Activated naive CD4-positive, alpha-beta T cell treated with Interleukin-2 at 50 U/mL for 16 hours (primary cell): ENCODE measurements at places on chromosomes 5 and 9.

DNA sequence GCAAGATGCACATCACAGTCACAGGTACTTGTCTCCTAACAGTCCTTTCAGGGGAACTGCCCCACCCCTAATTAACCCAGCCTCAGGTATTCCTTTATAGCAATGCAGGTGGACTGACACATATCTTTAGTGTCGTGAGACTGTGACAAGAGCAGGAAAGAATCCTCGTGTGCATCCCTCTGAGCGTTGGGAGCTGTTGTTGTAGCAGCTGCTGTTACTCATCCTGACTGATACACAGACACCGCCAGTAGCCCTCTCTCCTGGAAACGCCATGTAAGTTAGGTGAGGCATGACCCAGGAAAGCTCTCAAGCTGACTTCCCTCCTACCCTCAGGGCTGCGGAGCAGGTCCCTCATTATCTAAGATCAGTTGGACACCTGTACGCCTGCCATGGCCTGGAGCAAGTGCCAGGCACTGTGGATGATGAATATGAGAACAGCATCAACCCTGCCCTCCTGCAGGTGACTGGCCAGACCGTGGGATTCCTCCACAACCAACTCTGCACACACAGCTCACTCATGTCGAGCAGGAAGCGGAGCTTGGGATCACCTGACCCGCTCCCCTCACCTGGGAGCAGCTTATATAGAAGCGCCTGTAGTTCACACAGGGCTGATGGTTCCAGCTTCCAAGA lies 10.2 kb upstream of the LCN15 start:
- no peak for DNase-seq

DNA sequence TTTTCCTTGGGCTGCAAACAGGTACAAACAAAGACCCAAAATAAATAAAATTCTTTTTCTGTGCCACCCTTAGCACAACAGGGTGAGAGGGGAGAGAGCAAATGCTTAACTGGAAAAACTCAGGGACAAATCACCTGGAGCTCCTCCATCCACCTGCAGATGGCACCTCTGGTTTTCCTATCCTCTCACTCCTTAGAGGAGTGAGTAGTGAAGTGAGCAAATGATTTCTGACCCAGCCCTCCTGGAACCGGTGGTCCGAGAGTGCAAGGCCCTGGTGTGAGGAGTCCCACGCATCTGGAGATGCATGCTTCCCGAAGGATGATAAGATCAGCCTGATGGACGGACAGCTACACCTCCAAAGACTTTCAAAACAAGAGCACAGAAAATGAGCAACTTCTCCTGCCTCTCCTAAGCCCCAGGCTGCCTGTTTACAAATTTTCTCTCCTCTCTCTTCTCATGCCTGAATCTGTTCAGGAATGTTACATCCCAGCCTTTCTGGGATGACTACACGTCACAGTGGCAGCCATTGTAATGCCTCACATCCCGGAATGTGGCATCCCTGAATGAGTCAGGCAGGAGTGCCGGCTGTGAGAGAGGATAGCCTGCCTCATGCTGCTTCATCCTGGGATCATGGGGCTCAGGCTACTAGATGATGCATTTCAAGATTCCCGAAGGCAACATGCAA lies 86.4 kb downstream of the ADRB2 start:
- DNase-seq = no peak

DNA sequence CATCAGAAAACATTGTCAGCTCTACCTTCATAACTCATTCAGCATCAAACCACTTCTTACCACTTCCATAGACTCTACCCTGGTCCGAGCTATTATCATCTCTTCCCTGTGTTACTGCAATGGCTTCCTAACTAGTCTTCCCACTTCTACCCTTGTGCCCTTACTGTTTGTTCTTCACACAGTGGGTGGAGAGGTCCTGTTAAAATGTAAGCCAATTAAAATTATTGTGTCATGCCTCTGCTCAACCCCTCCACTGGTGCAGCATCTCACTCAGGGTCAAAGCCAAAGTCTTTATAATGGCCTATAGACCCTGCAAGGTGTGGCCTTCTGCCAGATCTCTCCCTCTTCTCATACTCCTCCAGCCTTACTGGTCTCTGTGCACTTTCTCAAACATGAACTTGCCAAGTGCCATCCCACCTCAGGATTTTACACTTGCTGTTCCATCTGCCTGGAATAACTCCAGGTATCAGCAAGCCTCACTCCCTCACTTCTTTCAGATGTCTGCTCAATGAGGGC lies 22.8 kb upstream of the ARAP3 start:
- no peak for DNase-seq

- no peak for DNase-seq
Observed at GRCh38 chr5:60076746-60077145, 183.2 kb upstream of the PDE4D start.

- DNase-seq = no peak
Observed at GRCh38 chr5:10489810-10490426, 48.2 kb downstream of the ROPN1L start.

- DNase-seq = no peak
Observed at GRCh38 chr5:179768326-179769085, 25.3 kb upstream of the LTC4S start.

DNA sequence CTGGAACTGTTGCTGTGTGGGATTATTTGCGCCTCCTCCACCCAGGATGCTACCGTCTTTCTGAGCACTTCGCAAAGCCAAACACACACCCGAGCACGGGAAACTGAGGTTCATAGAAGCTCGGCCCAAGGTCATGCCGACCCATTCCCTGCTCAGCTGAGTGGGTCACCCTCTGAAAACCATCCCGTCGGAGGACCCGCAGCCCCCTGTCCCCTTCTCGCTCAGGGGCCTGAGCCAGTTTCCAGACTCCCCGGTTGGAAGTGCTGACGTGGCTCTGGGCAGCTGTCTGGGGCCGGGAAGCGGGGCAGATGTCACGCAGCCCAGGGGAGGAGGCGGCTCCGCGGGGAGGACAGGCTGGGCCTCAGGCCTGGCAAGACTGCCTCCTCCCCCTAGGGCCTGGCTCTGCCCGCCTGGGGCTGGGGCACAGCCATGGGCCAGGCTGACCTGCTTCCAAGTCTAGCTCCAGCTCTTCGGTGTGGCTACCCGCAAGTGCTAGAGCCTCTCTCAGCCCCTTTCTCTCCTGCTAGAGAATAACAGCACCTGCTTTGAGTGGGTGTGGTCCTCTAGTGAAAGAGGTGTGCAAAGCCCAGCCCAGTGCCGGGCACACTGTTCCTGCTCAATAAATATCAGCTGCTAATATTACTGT lies 9.9 kb upstream of the CXXC5 start:
- no peak for DNase-seq

DNA sequence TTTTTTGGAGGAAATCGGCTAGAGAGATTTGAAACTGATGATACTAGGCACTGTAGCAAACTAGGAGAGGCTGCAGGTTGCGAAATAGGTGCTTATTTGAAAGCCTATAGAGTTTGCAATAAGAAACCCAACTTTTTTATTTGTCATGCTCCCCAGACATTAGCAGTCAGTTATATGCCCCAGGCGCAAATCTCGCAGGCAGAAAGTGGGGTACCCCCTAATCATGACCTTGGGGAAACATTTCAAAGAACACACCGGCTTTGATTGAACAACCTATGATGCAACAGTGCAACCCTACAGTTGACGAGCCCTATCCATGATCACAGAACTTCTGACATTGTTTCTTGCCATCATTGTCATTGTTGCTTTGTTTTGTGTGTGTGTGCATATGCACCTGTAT lies 510.5 kb downstream of the RAB3C start:
- DNase-seq = no peak

DNA sequence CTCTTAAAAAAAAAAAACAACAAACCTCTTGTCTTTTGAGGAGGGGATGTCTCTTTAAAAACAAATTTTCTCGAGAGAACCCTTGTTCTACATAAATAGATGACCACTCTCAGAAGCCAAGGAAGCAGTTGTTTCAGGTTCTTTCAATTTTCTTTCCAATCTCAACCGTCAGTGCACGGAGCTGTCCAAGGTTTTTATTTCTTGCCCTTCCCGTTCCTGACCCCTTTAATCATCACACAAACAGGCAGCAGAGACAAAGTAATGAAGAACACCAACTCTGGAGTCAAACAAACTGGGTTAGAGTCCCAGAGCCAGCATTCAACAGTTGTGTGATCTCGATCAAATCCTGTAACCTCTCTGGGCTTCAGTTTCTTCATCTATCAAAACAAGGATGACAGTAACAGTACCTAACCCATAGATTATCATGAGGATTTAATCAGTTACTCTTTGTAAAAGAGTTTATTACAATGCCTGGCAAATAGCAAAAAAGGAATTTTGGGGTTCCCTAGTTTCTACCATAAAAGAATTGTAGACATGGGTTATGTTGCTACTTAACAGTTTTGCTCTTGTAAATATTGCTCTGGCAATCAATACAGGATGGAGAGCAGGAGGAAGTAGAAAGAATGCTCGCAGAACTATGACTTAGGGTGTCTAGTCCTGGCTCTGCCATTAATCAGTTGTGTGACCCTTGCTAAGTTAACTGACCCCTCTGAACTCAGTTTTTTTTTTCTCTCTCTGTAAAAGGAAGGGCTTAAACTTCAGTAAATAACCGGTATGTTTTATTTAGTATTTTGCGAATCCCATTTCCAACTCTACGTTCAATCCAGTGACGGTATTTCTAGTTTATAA lies 1.0 kb upstream of the NIM1K start:
- DNase-seq = no peak

- no peak for DNase-seq
Observed at GRCh38 chr9:134720136-134720753, 78.6 kb downstream of the COL5A1 start.

DNA sequence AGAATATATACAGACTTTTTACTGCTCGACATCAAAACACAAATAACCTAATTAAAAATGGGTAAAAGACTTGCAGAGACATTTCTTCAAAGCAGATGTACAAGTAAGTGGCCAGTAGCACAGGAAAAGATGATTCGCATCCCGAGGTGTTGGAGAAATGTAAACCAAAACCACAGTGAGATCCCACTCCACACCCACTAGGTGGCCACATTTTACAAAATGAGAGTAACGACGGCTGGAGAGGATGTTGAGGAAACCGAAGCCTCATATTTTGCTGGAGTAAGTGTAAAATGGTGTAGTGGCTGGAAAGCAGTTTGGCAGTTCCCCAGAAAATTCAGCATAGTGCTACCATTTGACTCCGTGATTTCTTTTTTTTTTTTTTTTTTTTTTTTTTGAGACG lies 21.3 kb upstream of the GBGT1 start:
- DNase-seq = peak; percentile 43

DNA sequence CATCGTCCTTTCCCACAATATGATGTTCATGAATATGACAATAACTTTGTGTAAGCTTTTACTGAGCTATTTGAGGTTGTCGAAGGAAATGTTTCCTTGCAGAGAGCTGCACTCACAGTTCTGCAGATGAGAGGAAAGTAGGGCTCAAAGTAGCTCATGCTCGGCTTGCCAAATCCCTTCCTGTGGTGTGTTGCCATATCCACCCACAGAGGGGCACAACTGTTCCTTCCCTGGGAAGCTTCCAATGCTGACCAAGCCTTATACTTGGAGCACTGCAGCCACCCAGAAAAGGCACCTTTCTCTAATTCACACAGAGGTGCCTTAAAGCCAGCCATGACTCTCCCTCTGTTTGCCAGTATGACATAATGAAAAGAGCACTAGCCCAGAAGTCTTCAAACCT lies 390.3 kb downstream of the CAAP1 start:
- no peak for DNase-seq

- no peak for DNase-seq
Observed at GRCh38 chr5:124678922-124679519, 67.4 kb downstream of the ZNF608 start.

DNA sequence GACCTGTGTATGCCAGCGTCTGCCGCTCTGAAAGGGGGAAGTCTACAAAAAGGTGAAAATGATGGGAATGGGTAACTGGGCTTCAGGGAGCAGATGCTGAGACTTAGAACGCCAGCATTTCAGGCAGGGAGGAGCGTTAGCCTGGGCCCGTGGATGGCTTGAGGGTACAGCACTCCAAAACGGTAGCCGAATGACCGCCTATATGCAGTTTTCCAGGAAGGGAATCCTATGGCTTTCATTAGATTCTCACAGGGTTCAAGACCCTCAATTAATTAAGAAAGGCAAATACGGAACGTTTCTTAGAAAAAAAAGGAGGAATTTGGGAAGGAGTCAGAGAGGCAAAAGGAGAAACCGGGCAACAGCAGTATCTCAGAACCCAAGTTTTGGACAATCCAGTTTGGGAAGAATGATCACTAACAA lies 639 bp downstream of the AMACR start:
- no peak for DNase-seq

DNA sequence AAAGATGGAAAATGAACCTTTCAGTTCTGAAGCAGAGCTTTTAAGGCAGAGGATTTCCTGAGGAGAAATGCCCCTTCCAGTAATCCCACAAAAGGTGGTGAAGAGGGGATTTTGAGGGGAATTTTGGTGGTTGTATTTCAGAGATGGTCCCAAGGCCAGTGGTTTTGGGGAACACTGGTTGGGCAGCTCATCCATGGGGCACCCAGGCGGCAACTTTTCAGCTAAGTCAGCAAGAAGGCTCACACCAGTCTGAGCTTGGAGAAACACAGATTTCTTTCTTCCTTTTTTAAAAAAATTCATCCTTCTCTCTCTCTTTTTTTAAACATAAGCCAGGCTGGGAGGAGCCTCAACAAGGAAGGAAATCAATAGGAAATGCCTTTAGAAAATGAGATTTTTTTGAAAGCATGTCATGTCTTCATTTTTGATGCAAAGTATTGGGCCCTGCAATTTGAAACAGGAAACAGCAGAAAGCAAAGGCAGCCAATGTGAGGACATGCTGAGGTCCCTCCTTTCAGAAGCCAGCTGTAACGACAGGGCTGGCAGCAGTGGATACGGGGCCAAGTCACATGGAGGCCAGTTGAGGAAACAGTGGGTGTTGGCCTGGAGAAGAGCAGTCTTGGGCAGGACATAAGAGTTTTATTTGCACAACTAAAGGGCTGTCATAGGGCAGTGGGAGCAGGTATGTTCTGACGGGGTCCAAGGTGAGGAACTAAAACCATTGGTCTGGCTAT lies 155.3 kb upstream of the KLF4 start:
- DNase-seq = no peak

DNA sequence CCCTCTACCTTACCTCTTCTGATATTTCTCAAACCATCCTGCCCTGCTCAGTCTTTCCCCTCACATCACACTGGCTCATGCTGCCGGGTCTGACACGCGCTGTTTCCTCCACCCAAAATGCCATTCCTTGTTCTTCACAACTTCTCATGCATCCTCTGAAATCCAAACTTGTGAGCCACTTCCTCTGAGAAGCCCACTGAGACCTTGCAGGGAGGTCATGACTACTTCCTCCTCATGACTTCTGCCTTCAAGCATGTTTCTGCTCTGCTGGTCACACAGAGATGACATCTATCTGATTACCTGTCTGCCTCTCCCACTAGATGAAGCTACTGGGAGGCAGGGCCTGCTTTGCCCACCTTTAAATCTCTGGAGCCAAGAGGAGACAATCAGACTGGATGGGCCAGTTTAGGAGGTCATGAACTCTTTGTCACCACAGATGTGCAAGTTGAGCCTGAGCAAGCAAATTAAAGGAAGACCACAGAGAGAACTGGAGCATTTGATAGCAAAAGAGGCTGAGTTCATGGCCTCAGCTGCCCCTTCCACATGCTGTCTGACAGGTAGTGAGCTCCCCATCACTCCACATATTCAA lies 119.8 kb upstream of the TBC1D2 start:
- DNase-seq = no peak
